GM04503 (cell line): ENCODE measurements at places on chromosomes 7 and 10.

- no peak for DNase-seq
These were observed 49.9 kb upstream of the SH2B2 start for GRCh38 chr7:102236592-102237287.

DNA sequence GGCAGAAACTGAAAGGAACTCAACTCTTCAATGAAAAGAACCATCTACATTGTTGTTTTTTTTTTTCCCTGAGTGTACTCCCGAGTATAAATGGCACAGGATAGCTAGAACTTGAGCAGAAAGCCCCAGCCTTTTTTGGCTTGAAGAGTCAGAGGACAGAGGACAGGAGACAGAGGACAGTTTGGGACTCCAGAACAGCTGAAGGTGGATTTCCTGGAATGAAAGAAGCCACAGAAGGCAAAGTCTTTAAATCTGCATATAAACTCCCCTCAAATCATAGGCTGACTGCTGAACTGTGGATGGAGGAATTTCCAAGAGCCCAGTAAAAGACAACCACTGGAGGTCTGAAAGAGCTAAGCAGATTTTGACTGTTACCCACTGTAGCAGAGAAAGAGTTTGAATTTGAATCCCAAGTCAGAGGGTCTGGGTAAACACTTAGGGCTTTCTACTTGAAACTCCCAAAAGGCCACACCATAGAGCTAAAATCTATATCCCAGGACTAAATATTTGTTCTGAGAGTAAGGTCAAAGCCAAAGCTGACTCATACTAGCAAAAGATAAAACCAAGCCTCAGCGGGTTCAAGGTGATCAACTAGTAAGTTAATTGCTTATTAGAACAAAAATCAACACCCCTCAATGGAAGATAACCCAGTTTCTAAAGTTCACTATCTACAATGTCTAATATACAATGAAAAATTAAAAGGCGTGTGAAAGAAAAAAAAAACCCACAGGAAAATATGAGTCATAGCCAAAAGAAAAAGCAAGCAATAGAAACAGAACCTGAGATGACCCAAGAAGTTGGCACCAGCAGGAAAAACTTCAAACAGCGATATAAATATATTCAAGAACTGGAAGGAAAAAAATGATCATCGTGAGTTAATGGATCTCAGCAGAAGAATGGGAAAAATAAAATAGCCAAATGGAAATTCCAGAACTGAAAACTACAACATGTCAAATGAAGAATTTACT, 1.8 kb upstream of the OPN1SW start:
- DNase-seq = no peak

- DNase-seq = no peak
These were observed at the start of gene CCL24 for GRCh38 chr7:75813781-75814236. Gene CCL24, minus strand, starts transcription at chr7:75813806. Its CDS starts 91 bp downstream, at chr7:75813715.

- DNase-seq = no peak
These were observed 99.8 kb downstream of the RGS10 start for GRCh38 chr10:119442758-119443060.

GRCh38 chr10:74227697-74228424, 76.8 kb downstream of the ADK start:
- no peak for DNase-seq

DNA sequence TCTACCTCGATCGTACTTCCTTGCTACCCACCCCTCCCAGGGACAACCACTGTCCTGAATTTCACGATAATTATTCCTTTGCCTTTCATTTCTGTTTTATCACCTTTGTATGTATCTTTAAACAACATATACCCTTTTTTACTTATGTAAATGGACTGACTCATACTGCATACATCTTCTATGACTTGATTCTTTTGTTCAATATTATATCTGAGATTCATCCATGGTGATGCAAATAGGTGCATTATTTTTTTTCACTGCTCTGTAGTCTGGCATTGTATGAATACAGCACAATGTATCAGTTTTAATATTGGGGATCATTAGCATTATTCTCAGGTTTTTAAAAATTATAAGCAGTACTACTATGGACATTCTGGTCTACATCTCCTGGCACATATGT, 69.4 kb downstream of the ABCC2 start:
- no peak for DNase-seq

DNA sequence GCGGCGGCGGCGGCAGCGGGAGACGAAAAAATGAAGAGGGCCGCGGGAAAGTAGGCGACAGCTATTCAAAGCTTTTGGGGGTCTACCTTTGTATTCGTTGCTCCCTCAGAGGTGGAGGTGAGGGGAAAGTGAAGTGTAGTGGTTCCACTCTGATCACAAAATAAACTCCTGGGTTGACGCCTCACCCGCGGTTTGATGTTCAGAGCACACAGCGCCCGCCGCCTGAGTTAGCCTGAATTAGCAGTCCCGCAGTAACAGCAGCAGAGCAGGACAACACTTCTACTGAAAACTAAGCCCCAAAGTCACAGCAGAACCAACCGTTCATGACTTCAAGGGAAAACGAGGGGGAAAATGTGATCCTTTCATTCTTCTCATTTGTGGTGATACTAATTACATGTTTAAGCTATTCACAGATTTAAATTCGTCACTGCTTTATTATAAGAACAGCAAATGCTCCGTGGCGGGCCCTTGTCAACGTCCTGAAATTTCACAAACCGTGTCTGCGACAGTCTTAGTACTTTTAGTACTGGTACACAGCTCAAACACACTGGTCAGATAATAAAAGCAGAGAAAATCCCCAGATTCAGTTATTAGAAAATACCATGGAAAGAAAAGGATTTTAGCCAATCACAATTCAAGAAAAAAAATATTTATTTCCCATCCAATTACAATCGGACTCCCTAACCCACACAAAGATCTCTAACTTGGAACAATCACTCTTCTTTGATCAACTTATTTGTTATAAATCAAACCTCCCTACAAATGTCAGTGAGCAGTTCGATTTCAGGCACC, 563 bp upstream of the JMJD1C start:
- no peak for DNase-seq
